Activated T-cell treated with anti-CD3 and anti-CD28 coated beads for 48 hours (primary cell): ENCODE measurements at places on chromosomes 7 and 10.

- DNase-seq = peak; percentile 3
Measured at GRCh38 chr7:28626624-28627262, 214.4 kb downstream of the CREB5 start.

DNA sequence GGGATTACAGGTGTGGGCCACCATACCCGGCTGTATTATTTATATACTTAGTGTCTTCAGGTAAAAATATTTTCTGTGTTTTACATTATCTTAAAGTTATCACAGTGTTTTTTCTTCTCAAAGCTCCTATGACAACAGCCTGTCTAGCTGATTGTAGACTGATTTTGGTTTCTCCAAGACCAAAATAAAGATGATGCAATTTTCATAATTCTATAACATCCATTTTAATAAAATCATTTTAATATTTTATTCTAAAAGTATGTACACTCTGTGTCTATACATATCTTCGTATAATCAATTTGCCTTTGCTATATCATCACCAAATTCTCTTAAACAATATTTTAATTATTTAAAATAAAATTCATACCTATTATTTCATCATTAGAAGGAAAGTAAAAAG is 108.6 kb downstream of the TRIM24 start:
- DNase-seq = no peak

GRCh38 chr7:74174606-74175082 is 488 bp downstream of the EIF4H start:
- peak; percentile 36 for DNase-seq

GRCh38 chr7:130595986-130596385 is 72.6 kb downstream of the COPG2 start:
- no peak for DNase-seq

- no peak for DNase-seq
Measured at GRCh38 chr10:3978174-3978573, 193.2 kb upstream of the KLF6 start.

DNA sequence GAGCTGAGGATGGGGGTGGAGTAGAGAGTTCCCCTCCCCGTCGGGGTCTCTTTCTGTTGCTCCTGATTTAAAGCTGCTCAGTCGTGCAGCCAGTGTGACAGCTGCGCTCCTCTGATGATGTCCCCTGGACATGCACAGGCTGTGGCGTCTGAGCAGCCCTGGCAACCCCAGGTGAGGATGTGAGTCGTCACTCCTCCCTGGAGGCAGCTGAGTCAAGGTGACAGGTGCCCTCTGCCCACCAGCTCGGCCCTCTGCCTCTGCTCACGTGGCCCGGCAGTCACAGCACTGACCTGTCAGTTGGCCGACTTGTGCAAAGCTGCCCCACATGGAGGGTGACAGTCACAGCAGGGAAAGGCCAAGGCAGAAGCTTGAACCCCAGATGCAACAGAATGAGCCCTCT is 33.9 kb downstream of the ANXA8 start:
- no peak for DNase-seq

GRCh38 chr7:50768485-50769474 is 13.9 kb downstream of the GRB10 start:
- no peak for DNase-seq

DNA sequence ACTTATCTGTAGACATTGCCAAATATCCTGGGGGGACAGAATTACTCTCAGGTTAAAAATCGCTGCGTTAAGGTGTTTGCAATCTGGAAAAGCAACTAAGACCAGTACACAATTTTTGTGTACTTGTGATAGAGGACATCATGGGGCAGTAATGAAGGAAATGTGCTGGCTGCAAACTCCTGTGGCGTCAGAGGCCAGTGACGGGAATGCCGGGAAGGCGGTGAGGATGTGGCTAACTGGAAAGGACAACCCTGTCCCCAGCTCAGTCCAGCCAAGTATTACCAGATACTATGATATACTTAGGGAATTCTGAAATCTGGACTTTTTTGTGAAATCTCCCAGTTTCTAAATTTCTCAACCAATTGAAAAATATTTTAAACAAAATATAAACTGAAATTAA is 103.1 kb upstream of the NANOS1 start:
- no peak for DNase-seq

DNA sequence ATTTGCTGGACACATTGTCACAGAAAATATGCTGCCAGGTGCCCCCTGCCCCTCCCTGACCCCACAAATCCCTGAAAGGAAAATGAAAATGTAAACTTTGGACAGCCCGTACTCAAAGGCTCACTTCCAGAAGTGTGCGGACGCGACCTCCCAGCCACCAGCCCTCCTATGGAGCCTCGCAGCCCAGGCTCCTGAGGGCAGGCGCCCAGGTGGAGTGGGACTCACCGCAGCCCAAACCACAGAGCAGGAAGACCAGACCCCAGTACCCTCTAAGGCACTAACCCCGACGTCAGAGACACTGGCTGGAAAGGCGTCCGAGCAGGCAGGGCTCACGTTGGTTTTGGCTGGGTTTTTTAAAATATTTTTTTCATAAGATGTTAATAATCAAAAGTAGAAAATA is 57.3 kb downstream of the CSGALNACT2 start:
- no peak for DNase-seq

- DNase-seq = no peak
Measured at GRCh38 chr7:117146059-117146458, 176.8 kb downstream of the WNT2 start.

- no peak for DNase-seq
Measured at GRCh38 chr10:19888061-19888660, 71.9 kb downstream of the PLXDC2 start.

GRCh38 chr10:78313636-78314035 is 280.0 kb downstream of the RPS24 start:
- no peak for DNase-seq

GRCh38 chr7:52691257-52691656 is 344.2 kb upstream of the POM121L12 start:
- DNase-seq = no peak

DNA sequence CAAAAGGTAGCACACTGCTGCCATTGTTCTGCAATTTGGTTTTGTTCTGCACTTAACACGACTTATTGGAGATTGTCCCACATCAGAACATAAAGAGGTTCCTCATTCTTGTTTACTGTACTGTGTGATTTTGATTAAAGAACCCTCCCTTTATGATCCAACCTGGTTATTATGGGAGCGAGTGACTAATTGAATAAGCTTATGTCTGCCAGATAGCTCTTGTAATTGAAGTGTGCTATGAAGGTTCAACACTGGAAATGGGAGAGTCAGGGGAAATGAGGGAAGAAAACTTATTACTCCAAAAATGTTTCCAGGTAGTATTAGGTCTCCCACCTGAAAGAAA is 33.9 kb downstream of the CASP7 start:
- DNase-seq = no peak

DNA sequence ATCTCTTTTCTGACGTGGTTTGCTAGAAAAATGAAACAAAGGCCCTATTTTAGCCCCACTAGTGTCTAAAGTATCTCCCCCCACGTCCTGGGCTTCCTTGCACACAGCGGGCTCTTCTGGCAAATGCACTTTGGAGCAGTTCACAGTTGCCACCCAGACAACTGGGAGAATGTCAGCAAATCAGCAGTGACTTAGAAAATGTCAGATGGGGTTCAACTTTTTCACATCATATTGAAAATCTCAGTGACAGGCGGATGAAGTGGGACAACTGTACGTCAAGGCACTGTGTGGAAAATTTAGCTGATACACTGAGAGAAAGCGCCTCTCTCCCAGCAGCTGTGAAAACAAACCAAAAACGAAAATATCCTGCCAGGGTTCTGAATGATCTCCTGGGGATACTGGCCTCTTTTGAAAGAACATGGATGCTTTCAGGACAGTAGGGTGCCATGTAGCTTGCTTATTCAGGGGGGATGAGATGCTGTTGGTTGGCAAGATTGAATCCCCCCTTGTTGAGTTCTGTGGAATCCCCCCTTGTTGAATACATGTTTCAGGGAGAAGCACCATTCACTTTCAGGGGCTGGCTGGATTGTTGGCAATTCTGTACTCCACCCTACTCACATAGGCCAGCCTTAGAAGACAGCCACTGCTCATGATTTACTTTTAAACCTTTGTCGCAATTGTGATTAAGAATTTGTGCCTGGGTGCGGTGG is 372.8 kb upstream of the CELF2 start:
- DNase-seq = no peak

GRCh38 chr10:117320050-117320665 is 55.1 kb downstream of the PDZD8 start:
- no peak for DNase-seq
